Stimulated activated CD8-positive, alpha-beta memory T cell treated with anti-CD3 and anti-CD28 coated beads, Interleukin-4, amount 100 ng/mL, for 48 hours (primary cell): ENCODE measurements at places on chromosomes 5 and 9.

- peak; percentile 32 for DNase-seq
Measured at GRCh38 chr9:132994410-132995120, 16.1 kb downstream of the GFI1B start.

- no peak for DNase-seq
Measured at GRCh38 chr5:167488371-167488770, 803.1 kb upstream of the WWC1 start.

GRCh38 chr9:119094086-119094485 lies 275.1 kb downstream of the BRINP1 start:
- no peak for DNase-seq

DNA sequence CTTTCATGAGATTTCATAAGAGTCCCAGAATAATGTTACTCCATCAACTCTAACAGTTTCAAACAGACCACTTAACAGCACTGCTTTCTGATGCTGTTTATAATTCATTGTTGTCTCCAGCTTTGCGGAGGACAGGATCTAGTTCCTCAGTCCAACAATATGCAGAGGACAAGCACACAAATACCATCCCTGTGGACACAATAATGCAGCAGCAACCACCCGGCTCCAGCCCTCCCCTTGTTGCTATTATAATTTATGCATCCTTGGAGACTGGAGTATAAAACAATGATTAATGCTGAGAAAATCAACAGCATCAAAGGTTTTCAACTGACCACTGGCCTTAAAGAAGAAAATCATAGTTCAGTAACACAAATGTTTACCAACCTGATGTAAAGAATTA lies 108.3 kb downstream of the DENND1A start:
- no peak for DNase-seq

DNA sequence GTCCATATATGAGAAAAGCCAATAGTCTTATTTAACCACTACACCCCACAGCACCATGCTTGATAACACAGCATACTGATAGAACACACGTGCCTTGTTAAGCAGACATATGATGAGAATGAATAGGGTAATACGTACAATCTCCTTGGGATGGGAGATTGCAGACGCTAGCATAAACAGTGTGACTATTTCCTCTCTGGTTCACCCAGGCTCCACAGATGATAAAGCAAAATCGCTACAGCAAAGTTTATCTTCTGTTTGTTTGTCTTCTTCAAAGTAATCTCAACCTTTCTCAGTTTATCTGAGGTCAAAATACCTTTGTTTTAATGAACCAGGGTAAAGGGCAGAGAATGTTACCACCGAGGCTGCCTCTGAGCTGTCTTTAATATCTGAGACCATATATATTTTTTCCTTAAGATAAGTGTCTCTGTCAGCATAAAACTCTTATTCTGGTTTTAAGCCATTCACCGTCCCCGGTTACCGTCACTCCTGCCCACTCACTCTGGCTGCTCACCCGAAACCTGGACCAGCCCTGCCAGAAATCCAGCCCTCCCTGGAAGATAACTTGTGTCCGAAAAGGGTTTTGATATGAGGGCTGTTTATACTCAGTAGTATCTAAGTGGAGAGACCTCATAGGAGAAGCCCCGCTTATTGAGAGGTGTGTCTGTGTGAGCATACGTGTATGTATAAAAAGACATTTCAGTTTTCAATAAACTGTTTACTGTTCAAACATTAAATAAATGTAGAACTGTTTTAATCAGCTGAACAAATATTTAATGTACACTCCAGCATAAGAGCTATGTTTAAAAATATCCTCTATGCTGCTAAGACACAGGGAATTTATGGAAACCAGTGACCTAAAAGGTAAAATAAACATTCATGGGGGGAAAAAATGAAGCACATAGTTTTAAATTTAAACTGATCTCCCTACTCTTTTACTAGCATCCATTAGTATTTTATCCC lies 465.4 kb downstream of the RASEF start:
- no peak for DNase-seq

GRCh38 chr5:179161901-179162300 lies 101.7 kb downstream of the ZNF354C start:
- DNase-seq = no peak

DNA sequence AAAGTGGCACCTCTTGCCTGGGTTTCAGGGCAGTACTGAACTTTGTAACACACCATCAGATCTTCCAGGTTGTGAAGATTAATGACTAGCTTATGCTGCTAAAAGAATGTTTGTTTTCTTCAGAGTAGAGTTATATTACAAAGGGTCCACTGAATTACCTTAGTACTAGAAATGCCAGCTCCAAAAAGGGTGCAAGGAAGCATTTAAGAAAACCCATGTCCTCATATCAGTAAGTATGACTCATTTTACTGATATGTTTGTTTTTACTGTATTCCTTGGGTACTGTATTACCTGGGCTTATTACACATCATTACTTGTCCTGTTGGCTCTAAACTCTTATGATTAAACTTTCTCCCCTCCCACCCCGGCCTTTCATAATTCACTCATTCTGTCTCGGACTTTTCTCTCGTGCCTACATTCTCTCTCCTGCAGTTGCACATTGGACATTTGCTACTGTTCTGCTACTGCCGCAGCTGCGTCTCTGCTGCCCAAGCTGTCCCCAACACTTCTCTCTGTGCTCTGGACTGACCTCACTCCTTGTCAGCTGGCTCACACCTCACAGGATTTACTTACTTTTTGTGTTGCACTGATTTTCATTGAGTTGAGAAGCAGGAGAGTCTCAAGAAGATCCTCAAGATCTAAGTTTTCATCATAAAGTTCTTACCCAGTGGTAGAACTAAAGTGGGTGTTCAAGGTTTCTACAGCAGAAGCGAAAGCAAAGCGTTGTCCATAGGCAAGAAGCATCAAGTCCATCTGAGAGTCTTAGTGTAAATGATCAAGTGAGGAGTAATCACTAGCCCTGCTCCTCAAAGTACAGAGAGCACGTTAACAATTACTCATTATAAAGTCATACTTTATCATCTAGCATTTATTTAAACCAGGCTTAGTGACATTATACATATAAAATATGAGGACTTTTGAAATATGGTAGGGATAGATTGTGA lies 53.2 kb upstream of the C9orf72 start:
- DNase-seq = no peak

- DNase-seq = peak; percentile 77
Measured at GRCh38 chr5:132419502-132420468, 50.3 kb downstream of the SLC22A5 start.

DNA sequence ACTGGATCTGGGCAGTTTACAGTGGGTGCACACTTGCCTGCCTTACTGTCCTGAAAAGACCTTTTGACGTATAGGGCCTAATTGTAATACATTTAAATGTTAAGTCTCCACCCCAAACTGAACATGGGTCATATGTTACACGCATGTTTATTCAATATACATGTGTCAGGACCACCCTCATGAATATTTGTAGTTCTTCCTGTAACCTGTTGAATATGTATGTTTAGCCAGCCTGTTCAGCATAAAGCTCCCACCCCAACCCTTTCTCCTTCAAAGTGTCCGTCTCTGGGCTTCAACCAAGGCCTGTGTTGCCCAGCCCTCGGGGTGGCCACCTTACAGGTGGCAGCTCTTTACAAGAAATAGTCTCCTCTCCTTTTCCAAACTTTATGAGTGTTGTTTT lies 180.9 kb upstream of the DAP start:
- DNase-seq = no peak

- no peak for DNase-seq
Measured at GRCh38 chr5:79573983-79574890, 38.0 kb upstream of the TENT2 start.

GRCh38 chr5:171978519-171978918 lies 27.9 kb downstream of the FBXW11 start:
- no peak for DNase-seq

- no peak for DNase-seq
Measured at GRCh38 chr5:111834926-111835599, 78.1 kb upstream of the NREP start.

GRCh38 chr5:172833686-172834414 lies at the start of gene ERGIC1:
ERGIC1 (plus strand) TSS chr5:172834251; CDS start chr5:172834414, 163 bp downstream.
- DNase-seq = peak; percentile 86

DNA sequence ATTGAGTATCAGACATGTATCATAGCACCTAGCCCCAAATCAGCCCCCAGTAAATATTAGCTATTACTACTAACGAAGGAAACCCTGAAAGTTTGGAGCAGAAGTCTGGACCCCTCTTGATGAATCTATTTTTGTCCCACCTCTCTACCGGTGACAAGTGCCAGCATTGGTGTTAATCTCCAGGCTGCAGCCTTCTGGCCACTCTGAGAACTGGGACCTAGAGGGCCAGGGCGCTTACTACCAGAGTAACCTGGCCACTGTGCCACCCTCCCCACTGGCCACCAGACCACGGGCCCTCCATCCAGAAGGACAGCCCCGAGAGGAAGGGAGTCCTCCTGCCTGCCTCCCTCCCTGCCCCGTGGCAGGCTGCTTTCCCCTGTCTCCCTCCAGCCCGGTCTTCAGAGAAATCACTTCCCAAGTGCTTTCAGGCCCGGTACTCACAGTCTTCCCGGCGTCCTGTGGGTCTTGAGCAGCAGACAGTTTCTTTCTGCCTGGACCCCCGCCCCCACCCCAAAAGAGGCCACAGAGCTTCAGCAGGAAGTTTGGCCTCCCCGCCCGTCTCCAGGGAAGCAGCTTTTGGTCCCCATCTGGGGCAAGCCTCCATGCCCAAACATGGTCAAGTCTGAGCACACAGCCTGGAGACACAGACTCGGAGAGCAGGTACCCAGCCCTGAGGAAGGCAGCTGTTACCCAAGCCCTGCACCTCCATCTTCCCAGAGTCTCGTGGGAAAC lies at the start of gene KCNMB1:
TSS of gene KCNMB1 (minus strand) at position 550 of the 732 bp plus-strand sequence. CDS start 3,920 bp downstream, outside the sequence.
- no peak for DNase-seq

- no peak for DNase-seq
Measured at GRCh38 chr5:175696855-175697198, 39.0 kb downstream of the HRH2 start.

- no peak for DNase-seq
Measured at GRCh38 chr9:86716326-86716922, 230.9 kb downstream of the GAS1 start.
